CD4-positive, alpha-beta T cell treated with Interleukin-15 for 1 hour (primary cell): ENCODE measurements at places on chromosomes 2 and 18.

GRCh38 chr18:3472681-3473544 is 22.9 kb downstream of the TGIF1 start:
- DNase-seq: no peak

GRCh38 chr18:11506856-11507255 is 102.5 kb upstream of the SLC35G4 start:
- DNase-seq: no peak

DNA sequence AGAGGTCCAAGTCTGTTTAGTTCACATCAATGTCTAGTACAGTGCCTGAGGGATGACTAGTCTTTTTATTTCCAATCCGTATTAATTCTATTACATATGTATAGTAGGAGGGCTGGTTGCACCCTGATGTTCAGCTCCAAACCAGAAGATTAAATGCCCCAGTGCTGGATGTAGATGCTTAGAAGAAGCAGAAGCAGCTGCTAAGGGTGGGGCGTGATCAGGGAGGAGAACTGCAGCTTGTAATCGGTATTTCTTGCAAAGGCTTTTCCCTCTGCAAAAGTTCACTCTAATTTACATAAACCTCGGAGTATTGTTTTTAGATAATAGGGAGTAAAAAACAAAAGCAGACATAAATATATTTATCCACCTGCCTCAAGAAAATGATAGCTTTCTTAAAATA is 145.3 kb upstream of the ITGA4 start:
- peak; percentile 62 for DNase-seq

DNA sequence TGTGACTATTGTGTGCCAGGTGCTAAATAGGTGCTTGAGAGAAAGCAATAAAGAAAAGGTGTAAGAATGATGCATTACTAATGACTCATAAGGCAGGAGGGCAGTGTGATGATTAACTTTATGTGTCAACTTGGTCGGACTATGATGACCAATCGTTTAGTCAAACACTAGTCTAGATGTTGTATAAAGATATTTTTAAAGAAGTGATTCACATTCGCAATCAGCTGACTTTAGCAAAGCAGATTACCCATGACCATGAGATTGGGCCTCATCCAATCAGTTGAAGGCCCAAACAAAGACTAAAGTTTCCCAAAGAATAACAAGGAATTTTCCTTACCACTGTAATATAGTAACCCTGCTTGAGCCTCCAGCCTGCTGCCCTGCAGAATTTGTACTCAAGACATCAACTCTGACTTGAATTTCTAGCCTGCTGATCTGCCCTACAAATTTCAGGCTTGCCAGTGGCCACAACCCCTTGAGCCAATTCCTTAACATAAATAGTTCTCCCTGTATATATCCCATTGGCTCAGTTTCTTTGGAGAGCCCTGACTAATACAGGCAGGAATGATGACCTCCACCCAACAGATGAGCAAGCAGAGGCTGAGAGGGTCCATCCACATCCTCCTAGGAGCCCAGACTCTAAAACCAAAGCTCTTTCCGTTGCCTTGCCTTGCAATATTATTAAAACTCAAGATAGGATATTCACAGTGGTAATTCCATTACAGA is 132.6 kb downstream of the ACTR3 start:
- DNase-seq: no peak

DNA sequence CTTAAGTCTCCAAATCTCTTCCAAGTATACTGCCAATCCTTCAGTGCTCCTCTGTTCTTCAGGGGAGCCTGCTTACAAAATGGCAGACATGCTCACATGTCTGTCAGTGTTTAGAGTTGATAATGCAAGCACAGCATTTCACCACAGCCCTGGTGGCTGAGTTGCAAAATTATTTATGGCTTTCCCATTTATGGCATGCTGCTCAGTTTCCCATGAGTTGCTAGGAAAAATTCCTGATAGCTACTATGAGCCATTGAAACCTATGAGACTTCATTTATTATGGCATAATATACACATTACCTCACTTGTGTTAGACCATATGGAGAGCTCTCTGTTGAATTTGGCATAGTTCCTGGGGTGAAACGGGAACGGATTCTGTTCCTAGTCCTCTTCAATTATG is 448.7 kb upstream of the TCF4 start:
- no peak for DNase-seq

GRCh38 chr18:74652392-74652988 is 54.8 kb downstream of the ZNF407 start:
- DNase-seq: no peak

DNA sequence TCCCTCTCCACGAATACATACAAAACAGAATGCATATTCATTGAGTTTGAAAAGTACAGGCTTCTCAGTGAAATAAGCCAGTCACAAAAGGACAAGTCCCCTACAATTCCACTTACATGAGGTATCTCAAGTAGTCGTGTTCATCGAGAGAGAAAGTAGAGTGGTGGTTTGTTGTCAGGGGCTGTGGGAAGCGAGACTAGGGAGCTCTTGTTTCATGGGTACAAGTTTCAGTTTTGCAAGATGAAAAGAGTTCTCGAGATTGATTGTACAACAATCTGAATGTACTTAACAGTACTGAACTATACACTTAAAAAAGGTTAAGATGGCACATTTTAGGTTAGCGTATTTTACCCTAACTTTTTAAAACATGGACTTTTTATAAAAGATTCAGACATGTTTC is 71.5 kb upstream of the TTC39C start:
- DNase-seq: no peak

- no peak for DNase-seq
Observed at GRCh38 chr2:121943285-121943684, 187.8 kb downstream of the TSN start.

DNA sequence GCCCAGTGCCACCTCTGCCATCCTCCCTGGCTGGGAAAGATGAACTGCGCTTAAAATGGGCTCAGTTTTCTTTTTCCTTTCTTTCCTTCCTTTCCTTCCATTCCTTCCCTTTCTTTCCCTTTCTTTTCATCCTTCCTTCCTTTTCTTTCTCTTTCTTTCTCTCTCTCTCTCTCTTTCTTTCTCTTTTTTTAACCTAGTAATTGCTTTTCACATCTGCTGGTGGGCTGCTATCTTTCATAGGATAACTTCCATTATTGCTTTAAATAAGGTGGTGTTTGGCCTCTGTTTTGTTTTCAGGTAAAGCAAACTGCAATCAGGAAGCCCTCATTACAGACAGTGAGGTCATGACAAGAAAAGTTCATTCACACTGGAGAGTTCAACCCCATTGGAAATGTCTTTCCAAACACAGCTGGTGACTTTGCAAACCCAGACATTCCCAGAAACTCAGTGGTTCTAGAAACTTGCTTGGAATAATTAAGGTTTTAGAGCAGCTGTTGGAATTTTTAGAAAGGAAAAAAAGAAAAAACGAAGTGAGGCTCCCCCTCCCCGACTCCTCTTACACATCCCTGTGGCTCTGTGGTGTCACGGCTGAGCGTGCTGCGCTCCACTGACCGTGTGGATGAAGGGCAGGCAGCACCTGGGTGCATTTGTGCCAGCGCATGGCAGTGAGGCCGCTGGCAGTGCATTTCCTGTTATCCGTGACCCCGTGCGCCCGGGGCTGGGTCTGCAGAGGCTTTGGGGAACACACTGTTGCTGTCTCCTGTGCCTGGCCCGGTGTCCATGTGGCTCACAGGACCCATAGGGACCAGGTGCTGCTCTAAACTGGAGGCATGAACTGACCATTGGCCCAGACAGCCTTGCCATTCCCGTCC is 76.9 kb downstream of the MBP start:
- DNase-seq: peak; percentile 50

DNA sequence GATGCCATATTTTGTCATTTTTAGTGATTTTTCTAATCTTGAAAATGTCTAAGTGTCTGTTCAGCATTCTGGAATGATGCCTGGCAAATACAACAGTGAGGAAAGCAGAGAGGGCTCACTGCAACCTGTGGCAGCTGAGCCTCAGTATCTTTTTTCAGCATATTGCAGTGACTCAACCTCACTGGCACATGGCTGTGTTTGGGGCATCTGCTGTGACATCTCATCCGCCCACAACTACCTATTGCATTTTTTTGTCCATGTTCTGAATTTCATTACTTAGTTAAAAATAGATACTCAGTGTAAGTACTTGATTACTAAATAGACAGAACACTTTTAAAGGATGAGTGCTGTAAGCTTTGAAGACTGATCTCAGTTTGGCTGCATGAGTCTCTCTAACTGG is 10.7 kb downstream of the BABAM2 start:
- no peak for DNase-seq

DNA sequence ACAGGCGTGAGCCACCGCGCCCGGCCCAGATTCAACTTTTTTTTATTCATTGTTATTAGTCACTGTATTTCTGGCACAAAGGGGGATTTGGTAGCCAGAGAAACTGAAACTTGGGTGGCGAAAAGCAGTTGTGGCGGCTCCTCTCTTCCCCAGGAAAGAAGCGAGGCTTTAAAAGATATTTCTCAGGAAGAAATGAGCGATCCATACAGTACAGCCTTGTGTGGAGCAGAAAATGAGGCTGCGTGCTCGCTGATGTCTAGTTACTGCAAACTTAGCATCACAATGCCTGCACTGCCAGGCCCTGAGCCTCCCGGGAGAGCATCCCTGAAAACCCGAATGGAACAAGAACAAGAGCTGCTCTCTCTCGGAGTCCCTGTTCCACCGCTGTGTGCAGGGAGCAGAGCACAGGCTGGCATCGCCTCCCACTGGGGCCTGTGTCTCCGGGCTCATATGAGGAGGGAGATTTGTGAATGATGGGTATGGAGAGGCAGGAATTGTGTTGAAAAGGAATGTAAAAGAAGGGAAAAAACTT is 234.0 kb downstream of the ZNF516 start:
- no peak for DNase-seq

- DNase-seq: no peak
Observed at GRCh38 chr2:7048762-7049294, 131.6 kb downstream of the RNF144A start.

- no peak for DNase-seq
Observed at GRCh38 chr18:8516371-8517250, 92.6 kb upstream of the RAB12 start.

- DNase-seq: no peak
Observed at GRCh38 chr2:64439194-64439593, 14.8 kb upstream of the LGALSL start.

DNA sequence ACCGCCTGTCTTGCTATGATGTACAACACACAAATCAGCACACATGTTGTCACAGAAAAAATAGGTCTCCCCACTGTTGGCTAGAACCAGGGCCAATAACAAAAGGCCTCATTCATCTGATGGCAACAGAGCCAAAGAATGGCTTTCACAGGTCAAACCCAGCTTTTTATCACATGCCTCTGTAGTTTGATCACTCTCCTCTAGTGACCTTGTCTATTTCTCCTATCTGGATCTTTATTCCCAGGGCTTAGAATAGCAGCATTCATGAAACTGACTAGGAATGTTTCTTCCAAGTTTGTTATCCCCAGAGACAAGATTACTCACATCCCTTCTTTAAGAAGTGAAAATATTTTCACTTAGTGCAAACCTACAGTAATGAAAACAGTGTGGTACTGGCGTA is 285.8 kb upstream of the GYPC start:
- DNase-seq: no peak

DNA sequence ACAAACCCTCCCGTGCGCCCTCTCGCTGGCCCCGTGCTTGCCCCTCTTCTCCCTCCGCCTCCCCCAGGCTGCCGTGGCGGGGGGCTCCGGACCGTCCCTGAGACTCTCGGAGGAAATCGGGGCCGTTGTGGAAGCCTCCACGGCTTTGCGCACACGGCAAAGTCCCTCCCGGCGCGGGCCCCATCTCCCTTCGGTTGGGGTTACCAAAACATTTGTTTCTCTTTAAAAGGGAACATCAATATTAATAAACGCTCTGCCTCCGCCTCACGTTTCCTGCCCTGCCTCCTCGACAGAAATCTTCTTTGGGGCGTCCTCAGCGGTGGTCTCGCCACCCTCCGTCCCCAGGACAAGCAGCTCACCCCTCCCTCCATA is 3.8 kb downstream of the PAX3 start:
- no peak for DNase-seq

DNA sequence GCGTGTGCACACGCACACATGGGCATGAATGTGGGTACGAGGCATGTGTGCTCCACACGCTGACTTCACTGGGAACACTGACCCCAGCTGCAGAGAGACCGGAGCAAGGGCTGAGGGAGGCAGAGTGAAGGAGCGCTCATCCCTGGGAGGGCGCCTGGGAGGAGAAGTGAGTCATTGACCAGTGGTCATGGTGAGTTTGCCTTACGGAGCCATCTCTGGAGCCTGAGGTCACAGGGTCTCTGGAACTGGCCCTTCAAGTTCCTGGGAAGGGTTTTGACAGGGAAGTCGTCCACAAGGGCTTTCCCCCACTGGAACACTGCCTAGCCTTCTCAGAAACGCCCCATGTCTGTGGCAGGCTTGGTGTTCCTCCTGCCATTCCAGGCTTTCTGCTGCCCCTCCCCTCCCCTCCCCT is 14.3 kb upstream of the TMEM185B start:
- peak; percentile 10 for DNase-seq

- no peak for DNase-seq
Observed at GRCh38 chr2:9262671-9263171, 56.1 kb downstream of the ASAP2 start.

DNA sequence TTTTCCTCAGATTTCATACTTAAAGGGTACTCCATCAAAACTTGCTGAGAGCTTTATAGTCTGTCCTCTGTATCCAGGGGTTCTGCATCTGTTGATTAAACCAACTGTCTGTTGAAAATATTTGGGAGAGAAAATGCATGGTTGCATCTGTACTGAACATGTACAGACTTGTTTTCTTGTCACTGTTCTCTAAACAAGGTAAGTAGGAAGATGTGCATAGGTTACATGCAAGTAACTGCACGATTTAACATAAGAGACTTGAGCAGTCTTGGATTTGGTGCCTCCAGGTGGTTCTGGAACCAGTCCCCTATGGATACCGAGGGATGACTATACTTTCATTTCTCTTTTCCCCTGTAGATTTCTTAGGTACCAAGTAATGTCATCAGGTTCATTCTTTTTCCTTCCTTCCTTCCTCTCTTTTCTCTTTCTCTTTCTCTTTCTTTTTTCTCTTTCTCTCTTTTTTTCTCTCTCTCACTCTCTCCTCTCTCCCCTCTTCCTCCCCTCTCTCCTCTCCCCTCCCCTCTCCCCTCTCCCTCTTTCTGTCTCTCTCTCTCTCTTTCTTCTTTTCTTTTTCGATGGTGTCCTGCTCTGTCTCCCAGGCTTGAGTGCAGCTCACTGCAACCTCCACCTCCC is 23.2 kb downstream of the ADNP2 start:
- DNase-seq: no peak

DNA sequence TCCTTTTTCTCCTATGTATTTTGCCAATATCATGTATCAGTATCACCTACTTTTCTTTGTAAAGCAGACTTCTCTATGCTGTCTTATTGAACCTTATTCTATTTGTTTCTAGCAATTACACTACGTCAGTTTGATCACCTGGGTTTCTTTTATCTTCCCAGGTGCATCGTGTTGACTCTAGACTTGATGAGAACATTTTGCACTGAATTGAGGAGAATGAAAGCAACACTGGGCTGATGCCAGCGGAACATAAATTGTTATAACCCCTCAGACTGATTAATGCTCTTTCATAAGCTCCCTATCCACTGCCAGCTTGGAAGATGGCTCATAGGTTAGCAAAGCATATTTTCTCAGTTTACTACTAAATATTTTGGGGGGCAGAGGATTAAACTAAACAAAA is 140.6 kb downstream of the EPHA4 start:
- no peak for DNase-seq
